Ascending aorta (tissue), 2 donors: ENCODE measurements at places on chromosomes 16 and 17.

DNA sequence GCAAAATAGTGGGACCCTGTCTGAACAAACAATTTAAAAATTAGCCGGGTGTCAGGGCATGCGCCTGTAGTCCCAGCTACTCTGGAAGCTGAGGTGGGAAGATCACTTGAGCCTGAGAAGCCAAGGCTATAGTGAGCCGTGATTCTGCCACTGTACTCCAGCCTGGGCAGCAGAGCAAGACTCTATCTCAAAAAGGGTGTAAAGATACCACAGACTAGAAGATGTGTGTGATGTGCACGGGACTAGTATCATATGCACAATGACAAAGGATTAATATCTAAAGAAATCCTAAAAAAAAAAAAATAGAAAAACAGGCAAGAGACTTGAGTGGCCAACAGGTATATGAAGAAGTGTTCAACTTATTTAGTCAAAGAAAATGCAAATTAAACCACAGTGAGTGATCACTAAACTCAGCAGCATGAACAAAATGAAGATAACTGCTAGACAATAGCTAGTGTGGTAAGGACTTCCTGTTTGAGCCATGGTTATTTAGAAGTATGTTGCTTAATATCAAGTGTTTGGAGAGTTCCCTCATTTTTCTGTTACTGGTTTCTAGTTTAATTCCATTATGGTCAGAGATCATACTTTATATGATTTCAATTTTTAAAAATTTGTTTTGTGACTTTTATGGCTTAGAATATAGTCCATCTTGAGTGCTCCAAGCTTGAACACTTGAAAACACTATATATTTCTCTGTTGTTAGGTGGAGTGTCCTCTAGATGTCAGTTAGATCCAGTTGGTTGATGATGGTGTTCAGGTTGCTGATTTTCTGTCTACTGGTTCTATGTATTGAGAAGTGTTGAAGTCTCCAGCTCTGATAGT lies 14.7 kb upstream of the SLX4 start:
- DNase-seq = no peak

DNA sequence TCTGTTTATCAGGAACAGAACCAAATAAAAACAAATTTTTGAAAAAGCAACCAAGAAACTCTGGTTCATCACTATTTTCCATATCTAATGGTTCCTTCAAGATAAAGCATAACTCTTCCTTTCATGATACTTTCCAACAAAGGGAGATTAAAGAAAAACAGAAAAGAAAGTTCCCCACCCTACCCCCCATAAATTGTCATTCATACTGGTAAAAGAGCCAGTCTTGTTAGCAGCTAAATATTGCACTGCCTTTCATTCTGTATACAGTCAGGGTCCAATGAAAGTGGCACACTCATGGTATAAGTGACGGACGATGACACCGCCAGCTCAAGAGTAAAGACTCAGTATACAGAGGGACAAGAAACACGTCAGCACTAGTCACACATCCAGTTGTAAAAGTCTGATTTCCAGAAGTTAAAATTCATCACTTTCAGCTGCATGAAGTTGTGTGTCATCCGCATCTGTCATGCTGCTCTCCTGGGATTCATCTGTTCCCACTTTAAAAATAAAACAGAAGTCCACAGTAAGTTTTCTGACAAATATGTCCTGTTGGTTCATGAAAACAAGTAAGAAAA lies 68.5 kb downstream of the CDC27 start:
- no peak for DNase-seq

DNA sequence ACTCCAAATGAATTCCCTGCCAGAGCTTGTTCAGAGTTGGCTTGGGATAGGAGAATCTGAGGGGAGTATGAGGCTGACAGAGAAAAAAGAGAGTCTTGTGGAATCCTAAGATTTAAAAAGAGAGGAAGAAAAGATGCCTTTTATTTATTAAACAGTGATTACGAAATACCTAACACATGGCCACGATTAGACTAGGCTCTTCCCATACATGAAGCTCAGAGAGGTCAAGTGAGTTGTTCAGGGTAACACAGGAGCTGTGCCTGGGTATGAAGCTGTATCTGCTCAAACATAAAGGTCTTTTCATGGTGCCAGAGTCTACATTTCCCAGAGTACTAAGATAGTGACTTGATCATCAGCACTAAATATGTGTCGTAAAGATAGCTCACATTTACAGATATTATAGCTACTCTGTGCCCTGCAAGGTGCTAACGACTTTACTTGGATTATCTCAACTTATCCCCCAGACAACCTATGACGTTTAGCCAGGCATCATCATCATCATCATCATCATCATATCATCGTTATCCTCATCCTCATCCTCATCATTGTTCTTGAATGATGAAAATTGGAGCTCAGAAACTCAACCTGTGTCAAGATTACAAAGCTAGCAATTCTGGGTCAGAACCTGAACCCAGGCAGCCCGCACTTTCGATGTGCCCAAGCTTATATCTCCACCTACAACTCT lies 500.8 kb downstream of the NPIPA7 start:
- DNase-seq = no peak

DNA sequence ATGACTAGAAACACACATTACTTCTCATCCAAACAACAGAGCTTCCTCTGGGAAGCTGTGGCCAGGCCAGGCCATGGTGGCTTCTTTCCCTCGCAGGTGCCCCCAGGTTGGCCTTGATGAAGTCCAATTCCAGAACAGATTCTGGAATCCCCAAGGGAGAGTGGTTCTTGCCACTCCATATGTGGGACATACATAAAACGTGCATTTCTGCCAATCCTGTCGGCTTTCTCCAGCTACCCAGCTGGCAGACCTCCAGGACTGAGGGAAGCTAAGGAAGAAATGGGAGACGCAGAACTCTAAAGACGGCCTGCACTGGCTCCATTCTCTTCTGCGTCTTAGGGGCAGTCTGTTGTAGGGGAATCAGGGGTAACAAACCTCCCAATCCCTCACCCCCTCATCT lies 219.2 kb upstream of the CDH5 start:
- DNase-seq = no peak

DNA sequence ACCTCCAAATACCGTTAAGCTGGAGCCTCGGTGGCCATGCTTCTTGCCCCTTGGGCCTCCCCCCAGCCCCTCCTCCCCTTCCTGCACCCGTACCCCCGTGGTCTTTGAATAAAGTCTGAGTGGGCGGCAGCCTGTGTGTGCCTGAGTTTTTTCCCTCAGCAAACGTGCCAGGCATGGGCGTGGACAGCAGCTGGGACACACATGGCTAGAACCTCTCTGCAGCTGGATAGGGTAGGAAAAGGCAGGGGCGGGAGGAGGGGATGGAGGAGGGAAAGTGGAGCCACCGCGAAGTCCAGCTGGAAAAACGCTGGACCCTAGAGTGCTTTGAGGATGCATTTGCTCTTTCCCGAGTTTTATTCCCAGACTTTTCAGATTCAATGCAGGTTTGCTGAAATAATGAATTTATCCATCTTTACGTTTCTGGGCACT lies 928 bp downstream of the HBA1 start:
- no peak for DNase-seq

- no peak for DNase-seq
Observed at GRCh38 chr17:78599419-78599818, 22.2 kb upstream of the DNAH17 start.

- DNase-seq = no peak
Observed at GRCh38 chr16:58853854-58854791, 120.0 kb upstream of the GOT2 start.

DNA sequence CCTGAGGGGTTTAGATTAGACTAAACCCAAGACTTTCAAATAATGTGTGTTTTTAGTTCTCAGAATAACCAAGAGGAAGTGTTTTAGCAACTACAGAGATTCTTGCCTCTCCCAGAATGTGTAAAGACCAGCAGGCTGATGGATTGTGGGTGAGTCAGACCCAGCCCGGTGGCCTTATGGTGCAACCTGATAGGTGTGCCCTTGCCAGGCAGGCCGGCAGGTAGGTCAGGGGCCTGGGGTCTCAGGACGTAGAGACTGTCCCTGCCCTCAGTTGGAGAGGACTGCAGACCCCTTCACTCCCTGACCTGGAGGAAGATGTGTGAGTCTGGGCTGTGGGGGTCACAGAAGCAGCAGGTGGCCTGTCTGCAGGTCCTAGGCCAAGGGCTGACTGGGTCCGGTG lies 47.2 kb upstream of the ACSF3 start:
- no peak for DNase-seq

GRCh38 chr16:66682271-66682670 lies 14.3 kb downstream of the CMTM4 start:
- no peak for DNase-seq

GRCh38 chr17:44219108-44219615 lies 313 bp downstream of the UBTF start:
- no peak for DNase-seq

GRCh38 chr17:50430821-50431618 lies 5.0 kb downstream of the ACSF2 start:
- DNase-seq = no peak

- no peak for DNase-seq
Observed at GRCh38 chr16:80976946-80977345, 29.7 kb downstream of the CMC2 start.

DNA sequence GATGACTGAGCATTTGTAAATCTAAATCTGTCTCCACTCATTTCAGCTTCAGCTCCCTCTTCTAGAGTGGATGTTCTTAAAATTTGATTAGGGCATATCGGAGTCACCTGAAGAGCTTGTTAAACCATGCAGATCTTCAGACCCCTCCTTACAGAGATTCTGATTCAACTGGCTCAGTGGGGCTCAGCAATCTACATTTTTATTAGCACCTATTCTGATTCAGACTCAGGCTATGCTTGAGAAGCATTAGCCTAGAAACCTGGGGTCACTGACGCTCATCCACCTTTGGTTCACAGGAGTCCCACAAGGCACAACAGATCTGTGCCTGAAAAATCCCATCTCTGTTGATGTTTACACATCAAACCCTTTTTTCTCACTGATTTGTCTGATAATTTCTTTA lies 365.6 kb downstream of the GRIN2A start:
- no peak for DNase-seq

DNA sequence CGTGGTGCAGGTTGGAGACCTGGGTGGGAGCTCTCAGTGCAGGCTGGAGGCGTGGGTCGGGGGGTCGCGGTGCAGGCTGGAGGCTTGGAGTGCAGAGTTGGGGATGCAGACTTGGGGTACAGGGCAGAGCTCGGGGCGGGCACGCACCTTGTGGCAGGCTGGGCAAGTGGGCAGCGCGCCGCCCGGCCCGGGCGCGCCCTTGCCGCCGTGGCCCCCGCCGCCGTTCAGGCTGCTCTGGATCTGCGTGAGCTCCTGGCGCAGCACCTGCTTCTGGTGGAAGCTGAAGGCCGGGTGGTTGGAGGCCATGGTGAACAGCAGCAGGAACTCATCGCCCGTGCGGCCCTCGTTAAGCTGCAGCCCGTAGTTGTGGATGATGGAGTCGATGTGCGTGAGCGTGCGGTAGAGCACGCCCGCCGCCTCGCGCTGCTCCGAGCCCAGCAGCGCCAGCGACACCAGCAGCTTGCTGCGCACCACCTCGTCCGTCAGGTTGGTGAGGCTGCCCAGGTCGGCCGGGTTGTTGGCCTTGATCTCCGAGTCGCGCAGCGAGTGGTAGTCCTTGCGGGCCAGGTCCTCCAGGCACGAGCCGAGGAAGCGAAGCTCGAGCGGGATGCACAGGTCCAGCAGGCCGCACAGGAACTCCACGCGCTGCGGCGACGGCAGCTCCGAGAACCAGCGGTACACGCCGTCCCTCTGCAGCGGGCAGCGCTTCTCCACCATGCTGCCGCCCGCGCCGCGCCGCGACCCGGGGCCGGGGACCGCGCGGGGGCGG lies 1.1 kb downstream of the ZCCHC14 start:
- no peak for DNase-seq

- no peak for DNase-seq
Observed at GRCh38 chr16:78170494-78170933, 71.1 kb downstream of the WWOX start.

GRCh38 chr16:75416904-75417565 lies 16.3 kb downstream of the CFDP1 start:
- no peak for DNase-seq

GRCh38 chr17:2814481-2815341 lies 18.5 kb downstream of the RAP1GAP2 start:
- DNase-seq = no peak

- no peak for DNase-seq
Observed at GRCh38 chr17:57916925-57917858, 38.0 kb downstream of the CUEDC1 start.

DNA sequence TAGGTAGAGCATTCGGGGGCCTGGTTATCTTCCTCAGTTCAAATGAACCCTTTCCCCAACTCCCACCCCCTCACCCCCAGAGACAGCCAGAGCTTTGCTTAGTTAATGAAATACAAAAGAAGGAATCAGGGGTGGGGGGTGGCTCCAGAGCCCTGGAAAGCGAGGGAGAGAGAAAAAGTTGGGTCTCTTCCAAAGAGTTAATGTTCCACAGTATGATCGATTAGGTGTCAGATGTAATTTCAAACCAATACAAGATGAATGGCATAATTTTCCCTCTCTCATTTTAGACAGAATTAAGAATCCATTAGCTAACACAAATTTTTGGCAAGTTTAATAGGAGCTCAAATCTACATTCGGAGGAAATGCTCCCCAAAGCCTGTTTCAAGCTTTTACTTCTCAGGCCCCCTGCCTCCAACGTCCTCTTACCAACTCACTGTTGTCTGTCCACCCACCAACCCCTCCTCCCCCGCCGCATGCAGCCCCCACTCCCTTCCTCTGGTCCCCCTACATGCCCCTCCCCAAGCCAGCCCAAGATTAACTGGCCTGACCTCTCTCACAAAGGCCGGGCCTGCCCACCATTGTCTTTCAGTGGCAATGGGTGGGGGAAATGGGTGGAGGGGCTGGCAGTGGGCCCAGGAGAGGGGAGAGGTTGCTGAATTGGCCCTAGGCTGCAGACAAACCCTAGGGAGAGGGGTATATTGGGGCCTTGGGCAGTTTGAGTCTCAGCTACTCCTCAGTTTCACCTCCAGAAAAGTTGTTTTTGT lies 28.2 kb downstream of the NEUROD2 start:
- no peak for DNase-seq

DNA sequence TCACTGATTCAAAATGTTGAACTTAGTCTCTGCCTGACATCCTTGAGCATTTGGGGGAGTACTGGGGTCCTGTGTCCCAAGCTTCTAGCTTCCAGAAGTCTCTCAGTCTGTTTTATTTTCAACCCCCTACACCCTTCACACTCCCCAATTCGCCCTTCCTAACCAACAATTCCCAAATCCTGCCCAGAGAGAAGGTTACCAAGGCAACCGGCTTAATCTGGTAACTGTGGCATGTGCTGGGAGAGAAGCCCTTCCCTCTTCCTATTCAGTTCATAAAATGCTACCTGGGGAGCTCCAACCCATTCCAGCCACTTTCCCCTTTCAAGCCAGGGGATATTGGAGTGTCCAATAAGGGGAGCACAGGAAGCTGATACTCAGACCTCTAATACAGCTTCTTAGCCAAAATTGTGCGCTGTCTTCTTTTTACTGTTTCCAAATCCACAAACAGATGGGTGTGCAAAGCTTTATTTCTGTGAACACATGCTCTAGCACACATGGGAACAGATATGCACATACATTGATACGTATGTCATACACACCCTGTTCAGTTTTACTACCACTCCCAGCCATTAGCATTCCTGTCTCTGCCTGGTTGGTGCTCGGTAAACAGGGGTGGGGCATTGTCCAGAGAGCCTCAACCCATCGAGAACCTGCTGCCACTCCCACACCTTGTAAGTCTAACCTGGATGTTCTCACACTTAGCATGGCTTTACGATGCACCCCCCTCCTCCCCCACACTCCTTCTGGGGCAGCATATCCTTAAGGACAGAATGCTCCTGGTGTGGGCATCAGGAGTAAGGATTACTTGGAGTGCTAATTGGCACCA lies 1.1 kb upstream of the RAPGEFL1 start:
- no peak for DNase-seq
